Activated naive CD4-positive, alpha-beta T cell treated with anti-CD3 and anti-CD28 coated beads, Interleukin-2, amount 10 ng/mL, durations not matched to agents 5 hours and 36 hours (primary cell): ENCODE measurements at places on chromosomes 2 and 18. TPM values are rescaled to one million over a fixed set of nuclear protein-coding genes. Genes with fewer than 3 reads are reported as not detected.

The GALNT14 gene
- total RNA-seq: not detected

The SERPINB4 gene
- not detected for total RNA-seq

The CWC22 gene
- 21.3 TPM for total RNA-seq

The FBXO48 gene
- total RNA-seq: 2.4 TPM

The FAM210A gene
- total RNA-seq: 23.8 TPM

The ARL4C gene
- 333 TPM for total RNA-seq

The ZNF396 gene
- total RNA-seq: 1.3 TPM

The CDK15 gene
- not detected for total RNA-seq

The PSTPIP2 gene
- 11.3 TPM for total RNA-seq

The TMEM182 gene
- 2.7 TPM for total RNA-seq

The SPRED2 gene
- 18.8 TPM for total RNA-seq

The MERTK gene
- total RNA-seq: 0.14 TPM

The SPATA3 gene
- total RNA-seq: not detected

The NEB gene
- 0.65 TPM for total RNA-seq

The GRHL1 gene
- 0.36 TPM for total RNA-seq

The RPL31 gene
- 2,253 TPM for total RNA-seq

The DSG4 gene
- total RNA-seq: not detected

The ABCG8 gene
- not detected for total RNA-seq

The LTBP1 gene
- total RNA-seq: 0.43 TPM

The GPR45 gene
- total RNA-seq: not detected
